ENCODE measurements at places on chromosomes 1 and 21.

GRCh38 chr21:14675774-14676530, 129.8 kb upstream of the SAMSN1 start:
- no peak for DNase-seq

DNA sequence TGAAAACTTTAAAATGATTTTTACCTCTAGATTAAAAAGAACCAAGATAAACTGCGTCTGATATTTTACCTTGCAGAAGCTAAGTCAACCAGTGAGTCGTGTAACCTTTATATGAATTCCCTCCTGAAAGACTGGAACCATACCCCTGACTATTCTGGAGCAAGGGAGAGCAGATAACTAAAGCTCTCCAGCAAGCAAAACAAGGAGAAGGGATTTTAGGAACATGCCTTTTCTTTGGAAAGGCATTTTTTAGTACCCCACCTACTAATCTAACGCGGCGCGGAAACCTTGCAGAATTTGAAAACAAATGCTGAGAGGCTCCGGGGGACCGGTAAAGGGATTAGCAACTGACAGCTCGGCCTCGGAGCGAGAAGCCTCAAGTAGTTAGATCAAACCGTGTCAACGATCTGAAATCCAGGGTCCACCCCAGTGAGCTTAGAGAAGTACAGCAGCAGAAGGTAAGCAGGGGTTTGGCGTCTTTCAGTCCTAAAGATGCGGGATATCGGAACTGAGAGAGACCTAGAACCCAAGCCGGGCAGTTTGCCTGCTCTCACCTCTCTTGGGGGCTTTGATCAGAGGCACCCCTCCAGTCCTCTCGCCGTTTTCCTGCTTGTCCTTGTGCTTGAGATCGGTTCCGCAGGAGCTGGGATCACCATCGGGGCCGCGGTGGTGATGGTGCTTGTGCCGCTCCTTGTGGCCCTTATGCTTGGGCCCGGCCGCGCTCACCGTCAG, 954 bp downstream of the RSBN1 start:
- no peak for DNase-seq

GRCh38 chr1:9840176-9840575, 16.4 kb upstream of the CLSTN1 start:
- DNase-seq: no peak

DNA sequence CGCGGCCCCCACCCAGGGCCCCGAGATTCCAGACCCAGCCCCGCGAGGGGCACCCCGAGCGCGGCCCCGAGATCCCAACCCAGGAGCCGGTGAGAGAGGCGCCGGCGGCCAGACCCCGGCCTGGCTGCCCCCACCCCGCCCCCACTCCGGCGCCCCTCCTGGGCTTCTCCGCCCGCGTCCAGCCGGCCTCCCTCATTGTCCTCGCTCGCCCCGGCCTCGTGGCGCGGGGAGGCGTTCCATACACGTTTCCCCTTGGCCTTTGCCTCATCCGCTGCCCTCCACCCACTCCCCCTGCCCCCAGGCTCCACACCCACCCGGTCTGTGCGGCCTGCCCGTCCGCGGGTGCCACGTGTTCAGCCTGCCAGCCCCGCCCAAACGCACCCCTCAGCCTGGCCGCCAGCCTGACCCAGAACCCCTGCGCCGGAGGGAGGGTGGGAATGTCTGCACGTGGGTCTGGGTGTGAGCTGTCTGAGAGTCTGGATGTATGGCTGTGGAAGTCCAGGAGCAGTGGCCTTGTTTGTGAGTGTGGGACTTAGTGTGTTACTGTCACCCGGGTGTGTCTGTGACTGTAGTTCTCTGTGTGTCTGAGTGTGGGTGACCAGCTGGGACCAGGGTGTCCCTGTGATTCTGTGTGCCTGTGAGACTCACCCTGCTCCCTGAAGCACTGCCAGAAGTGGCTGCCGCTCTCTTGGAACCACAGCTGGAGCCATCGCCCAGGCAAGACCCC, 681 bp downstream of the B4GALT2 start:
- DNase-seq: peak; percentile 84

GRCh38 chr1:8910331-8910730, 31.8 kb upstream of the ENO1 start:
- DNase-seq: no peak

DNA sequence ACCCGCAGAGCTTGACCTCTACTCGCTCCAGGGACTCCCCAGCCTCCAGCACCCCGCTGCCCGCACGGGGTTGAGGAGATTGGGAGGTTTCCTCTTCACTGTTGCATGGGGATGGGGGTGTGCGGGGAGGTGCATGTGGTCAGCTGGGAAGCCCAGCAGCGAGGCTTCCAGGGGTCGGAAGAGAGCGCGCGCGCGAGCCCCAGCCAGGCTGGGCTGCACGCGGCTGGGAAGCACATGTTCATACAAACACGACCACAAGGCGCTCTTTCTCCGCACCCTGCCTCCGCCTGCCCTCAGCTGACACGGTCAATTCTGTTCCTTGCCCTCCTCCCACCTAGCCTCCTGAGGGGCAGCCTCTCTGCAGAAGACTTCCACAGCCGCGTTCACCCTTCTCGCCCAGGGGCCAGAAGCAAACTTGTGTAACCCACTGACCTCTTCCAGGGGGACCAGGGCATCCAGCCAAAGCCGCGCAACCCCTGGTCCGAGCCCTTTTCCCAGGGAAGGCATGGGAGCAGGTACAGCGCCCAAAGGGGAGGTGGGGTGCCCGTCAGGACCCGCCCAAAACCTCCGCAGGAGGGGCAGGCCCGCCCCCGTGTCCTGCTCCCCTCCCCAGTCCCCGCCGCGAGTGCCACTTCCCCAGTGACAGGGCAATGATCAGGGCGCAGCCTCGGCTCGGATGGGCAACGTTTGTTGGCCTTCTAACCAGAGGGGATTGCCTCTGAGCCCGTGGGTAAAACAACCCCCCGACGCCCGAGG, 1.3 kb downstream of the COL24A1 start:
- peak; percentile 71 for DNase-seq

DNA sequence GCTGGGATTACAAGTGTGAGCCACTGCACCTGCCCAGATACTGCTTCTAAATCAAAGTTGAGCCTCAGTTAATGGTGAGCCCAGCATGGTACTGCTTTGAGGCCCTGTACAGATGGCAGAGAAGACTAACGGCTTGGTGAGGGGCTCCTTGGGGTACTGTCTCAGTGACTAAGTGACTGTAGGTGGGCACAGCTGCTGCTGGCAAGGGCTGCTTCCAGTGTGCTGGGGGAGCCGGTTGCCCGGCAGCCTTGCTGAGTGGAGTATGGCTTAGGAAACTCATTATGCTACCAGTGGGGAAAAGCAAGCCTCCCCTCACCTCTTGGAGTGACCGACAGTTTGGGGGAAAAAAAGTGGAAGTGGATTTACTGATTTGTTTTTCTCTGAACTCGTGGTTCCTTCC, 23.6 kb upstream of the ARHGEF10L start:
- no peak for DNase-seq

DNA sequence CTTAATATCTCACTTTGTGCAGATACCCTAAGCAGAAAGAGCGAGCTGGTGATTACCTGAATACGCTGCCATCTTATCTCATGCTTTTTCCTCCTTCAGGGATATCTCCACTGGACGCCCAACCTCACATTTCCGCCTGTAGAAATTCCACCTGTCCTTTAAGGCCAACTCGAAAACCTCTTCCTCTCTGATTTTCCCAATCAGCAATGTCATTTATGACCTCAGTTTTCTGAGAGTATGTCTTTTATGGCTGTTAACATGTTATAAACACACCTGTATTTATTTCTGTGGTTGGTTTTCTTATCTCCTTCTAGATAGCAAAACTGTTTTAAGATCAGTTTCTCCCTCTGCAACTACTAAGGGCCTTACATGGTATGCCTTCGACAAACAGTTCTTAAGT, 41.1 kb downstream of the CD34 start:
- DNase-seq: no peak

GRCh38 chr1:231335663-231336602, 1.7 kb downstream of the EXOC8 start:
- no peak for DNase-seq

- DNase-seq: no peak
These were observed 236.2 kb upstream of the KAZN start for GRCh38 chr1:14362331-14362730.

GRCh38 chr1:12386130-12386529, 156.3 kb downstream of the VPS13D start:
- no peak for DNase-seq

- DNase-seq: no peak
These were observed 1038.3 kb downstream of the KCNT2 start for GRCh38 chr1:195569934-195570333.

DNA sequence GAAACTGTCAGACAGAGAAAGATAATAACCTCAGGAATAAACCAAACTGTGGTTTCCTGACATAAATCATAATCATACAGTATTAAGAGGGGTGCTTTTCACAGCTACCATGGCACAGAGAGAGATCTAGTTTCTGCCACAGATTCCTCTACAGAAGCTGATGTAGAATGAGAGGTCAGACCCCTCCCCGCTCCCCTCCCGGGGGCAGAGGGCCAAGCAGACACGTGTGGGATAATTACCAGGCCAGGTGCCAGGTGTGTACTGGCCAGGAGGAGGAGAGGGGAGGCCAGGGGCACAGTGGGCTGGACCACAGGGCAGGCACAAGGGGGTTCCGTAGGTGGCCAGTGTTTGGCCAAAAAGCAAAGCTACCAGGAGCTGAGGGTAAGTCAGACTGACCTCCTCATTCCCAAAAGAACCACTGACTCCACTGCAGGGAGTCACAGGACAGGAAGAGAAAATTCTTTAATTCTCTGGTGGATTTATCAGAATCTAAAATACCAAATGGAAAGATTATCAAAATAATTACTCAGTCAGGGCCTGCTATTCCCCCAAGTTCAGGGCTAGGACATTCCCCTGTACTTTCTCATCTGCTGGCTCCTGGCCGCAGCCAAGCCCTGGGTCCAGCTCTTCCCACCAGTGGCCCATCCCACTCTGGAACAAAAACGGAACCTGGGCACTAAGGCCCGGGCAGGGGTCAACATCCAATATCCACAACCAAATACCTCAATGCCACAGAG, 30.0 kb downstream of the C2CD2 start:
- DNase-seq: no peak

DNA sequence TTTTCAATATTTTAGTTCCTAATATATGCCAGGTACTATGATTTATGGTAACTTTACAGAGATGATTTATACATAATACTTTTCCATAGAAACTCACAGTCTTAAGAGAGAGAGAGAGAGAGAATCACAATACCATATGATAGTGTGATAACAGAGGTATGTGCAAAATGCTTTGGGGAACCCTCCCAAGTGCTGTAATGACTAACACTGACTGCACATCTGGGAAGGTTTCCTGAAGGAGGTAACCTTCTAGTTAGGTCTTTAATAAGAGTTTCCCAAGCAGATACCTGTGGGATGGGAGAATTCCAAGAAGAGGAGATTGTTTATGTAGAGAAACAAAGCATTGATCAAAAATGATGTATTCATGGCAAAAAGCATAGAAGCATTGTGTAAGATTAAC, 34.6 kb upstream of the PIGC start:
- no peak for DNase-seq

GRCh38 chr1:202199040-202199889, 5.7 kb downstream of the LGR6 start:
- no peak for DNase-seq

DNA sequence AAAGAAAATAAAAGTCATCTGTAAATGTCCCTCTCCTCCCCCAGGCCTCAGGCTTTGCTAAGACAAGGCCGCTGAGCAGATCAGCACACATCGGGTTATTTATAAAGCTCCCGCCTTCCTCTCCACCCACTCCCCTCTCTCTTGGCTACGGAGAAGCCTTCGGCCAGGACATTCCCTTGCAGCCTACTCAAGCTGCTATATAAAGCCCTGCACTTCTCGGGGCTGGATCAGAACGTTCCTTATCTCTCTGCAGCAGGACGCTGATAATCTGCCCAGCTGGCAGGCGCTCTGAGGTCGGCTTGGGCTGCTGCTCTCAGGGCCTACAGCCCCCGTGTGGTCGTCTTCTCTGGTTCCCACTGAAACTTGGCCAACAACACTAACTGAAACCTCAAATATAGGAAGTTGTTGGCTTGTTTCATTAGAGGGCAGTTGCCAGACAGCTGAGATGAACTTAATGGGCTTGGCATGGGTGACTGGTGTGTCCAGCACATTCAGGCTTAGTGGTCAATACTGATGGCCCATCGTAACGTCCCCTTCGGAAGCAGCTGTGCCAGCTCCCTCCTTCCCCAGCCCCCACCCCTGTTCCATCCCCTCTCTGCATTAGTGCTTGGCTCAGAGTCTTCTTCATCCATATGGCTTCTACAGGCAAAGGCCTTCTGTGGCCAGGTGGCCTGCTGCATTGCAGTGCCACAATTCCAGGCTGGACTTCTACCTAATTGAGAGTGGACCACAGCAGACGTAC, 64.6 kb downstream of the IER5 start:
- DNase-seq: peak; percentile 72

DNA sequence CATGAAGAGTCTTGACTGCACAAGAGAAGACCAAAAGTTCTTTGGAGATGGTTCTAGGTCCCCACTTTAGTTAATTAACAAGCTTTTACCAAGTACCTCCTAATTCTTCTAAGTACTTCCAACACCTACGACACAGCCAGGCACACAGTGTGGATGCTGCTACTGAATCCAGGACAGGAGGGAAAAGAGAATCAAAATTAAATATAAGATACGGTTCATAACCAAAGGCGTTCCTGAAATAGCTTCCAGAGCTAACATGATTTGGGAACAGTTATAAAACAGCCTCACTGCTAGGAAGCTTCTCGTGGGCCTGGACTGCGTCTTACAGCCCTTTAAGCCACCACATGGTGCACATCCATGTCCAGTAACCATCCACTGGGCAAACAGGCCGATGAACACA, 75.0 kb downstream of the CD34 start:
- no peak for DNase-seq

DNA sequence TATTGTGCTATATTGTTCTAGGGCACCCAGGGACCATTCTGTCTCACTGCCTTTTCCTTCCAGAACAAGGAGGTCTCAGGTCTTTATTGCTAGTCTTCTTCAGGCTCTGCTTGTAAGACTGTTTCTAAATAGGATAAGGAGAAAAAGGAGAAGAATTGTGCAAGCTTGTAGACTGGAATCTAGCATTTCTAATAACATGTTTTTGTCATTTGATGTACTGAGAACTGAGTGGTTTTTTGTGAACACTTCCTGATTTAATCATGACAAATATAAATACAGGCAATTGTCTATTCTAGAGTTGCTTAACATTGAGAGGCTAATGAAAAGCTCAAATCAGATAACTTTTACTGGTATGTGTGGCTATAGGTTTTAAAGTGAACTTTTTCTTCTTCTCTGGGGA, 77.6 kb downstream of the CLIC4 start:
- no peak for DNase-seq

Data from right forelimb (tissue), 1 donor.